Upper lobe of right lung (tissue), 1 donor: ENCODE measurements at places on chromosomes 5 and 9. TPM values are rescaled to one million over a fixed set of nuclear protein-coding genes. Genes with fewer than 3 reads are reported as not detected.
A peak's percentile ranks its signal among the peaks of the same experiment; 100 is the strongest.

DNA sequence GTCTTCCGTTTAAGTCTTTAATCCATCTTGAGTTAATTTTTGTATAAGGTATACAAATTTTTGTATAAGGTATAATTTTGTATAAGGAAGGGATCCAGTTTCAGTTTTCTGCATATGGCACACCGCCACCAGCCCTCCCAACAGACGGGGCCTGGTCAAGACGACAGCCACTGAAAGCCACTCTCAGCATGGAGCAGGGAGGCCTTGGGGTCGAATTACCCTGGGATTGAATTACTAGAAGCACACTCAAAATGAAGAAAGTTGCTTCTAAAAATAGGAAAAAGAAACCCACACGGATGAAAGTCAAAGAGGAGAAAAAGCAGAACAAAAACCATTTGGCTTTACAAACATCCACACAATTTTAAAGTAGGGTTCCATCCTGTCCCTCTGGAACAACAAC is 586.2 kb upstream of the ADAMTS16 start:
- no peak overlapping the region for H3K27ac ChIP-seq
- H3K4me1 ChIP-seq, result no peaks in the 10 kb centered on the region
- no peak overlapping the region for H3K4me3 ChIP-seq
- DNase-seq, result no peak

Gene RBM18
- total RNA-seq, result 17.5 TPM

GRCh38 chr9:120944948-120945347 is 18.4 kb upstream of the TRAF1 start:
- DNase-seq, result no peak
- no peak overlapping the region for H3K27ac ChIP-seq
- no peaks in the 10 kb centered on the region for H3K36me3 ChIP-seq
- peaks cover 38% of the 10 kb centered on the region for H3K4me1 ChIP-seq
- H3K4me3 ChIP-seq, result no peak overlapping the region

DNA sequence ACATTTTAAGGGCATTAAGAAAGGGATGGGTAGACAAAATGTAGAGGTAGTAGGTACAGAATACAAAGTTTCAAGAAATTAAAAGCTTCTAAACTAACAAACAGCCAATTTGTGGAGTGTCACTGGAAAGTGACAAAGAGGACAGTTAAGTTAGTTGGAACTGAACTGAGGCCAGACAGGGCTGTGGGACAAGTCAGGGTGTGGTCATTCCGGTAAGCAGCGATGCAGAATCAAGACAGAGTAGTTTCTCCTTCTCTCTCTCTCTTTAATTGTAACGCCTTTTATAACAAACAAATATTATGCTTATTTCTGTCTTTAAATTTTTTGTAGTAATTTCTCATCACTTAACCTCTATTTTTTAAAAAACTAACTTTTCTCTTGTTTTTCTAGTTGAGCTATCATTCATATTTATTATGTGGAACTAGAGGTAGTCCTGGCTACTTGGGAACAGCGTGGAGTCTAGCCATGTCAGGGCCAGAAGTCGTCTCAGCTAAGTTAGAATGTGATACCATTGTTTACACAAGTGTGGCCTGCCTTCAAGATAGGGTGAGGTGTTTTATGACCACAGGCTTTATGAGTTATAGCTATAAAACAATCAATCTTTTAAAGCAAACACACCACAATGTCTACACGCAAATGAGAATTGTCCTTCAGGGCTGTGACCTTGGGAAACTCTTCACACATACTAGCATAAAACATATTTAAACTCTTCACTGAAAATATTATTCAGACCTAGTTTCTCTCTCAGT is 115.3 kb upstream of the CDKN2B start:
- no peaks in the 10 kb centered on the region for H3K4me1 ChIP-seq
- H3K36me3 ChIP-seq, result no peaks in the 10 kb centered on the region
- no peak overlapping the region for H3K4me3 ChIP-seq
- DNase-seq, result no peak
- no peaks in the 10 kb centered on the region for H3K27me3 ChIP-seq

DNA sequence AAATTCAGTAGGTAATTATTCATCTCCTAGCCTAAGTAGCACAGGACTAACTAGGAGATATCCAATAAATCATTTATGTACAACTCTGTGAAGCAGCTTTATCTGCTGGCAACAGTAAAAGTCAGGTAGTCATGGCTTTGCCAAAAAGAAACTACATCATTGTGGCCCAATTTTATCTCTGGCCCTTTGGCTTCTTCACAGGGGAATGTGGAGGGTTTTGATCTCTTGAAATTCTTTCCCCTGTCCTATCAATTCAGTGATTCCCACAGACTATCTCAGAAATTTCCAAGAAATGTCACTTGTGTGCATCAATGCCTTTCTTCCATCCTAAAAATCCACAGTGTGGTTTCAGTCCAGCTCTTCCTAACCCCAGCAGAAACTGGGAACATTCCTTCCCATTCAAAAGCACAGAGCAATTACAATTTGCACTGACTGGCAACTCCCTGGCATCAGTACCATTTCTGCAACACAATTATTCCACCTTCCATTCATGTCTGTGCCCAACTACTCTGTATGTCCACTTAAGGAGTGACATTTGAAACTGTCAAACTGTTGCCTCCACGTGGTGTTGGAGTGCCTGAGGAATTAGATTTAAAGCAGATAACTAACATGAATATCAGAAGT is 6.6 kb downstream of the CDC14B start:
- peaks cover 5% of the 10 kb centered on the region for H3K27me3 ChIP-seq
- DNase-seq, result no peak
- no peak overlapping the region for H3K4me3 ChIP-seq
- peaks cover under 1% of the 10 kb centered on the region for H3K4me1 ChIP-seq
- no peaks in the 10 kb centered on the region for H3K36me3 ChIP-seq
- H3K27ac ChIP-seq, result no peak overlapping the region

DNA sequence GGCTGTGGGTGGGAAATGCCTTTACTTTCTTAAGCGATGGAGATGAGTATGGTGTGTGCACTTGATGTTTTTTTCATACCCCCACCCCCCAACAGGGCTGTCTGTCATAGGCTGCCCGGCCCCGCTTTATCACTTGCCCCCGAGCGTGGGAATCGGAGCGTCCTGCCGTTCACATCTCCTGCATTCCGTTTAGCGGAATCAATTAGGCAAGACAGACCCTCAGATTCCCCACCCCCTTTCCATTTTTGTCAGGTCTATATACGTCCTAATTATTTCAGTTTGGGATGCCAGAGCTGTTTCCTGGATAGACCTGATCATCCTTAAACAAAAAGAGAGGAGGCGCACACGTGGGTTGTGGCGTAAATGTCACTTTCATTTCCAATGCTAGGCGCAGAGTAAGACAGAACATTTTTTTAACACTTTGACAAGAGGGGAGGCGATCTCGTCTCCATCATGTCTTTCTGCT is 217.2 kb downstream of the MEF2C start:
- H3K4me1 ChIP-seq, result peaks cover 23% of the 10 kb centered on the region
- H3K27ac ChIP-seq, result no peak overlapping the region
- H3K27me3 ChIP-seq, result peaks cover 100% of the 10 kb centered on the region
- H3K36me3 ChIP-seq, result no peaks in the 10 kb centered on the region

DNA sequence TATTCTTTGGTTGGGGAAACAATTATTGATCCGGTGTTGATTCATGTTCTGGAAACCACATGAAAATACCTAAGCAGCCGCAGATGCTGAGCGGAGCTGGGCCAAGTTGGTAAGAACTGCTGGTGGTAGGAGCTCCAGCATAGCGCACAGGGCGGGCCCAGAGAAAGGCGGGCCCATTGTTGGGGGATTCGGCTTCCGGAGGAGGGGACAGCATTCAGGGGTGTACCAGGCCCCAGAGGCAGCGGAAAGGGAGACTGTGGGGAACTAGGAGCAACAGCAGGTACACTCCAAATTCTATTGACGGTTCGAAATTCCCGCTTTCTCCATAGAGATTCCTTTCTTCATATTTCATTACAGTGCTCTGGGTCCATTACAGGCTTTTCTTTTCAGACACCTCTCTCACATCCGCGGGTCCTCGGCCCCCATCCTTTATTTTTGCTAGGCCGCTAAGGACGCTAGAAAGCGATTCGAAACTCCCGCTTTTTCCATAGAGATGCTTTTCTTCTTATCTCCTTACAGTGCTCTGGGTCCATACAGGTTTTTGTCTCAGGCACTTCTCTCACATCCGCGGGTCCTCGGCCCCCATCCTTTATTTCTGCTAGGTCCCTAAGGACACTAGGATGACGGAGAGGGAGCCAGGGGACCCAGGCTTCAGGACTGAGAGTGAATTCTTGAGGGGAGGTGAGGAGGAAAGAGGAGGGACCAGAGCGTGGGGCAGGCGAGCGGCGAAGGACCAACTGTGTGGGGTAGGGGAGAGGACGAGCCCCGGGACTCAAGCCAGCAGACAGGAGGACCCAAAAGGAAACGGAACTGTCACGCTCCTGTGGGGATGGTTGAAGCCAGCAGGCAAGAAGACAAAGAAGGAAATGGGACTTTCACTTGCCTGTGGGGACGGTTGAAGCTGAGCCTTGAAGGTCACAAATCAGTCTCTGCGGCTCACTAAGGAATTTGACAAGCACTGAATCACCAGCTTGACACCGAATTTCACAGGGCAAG is at the start of gene CCDC152:
Gene CCDC152 (plus strand): TSS at position 213 of the 996 bp plus-strand sequence. CDS start 2,304 bp downstream, outside the sequence.
- peak within 1 kb of the TSS; percentile 39 for H3K4me3 ChIP-seq
- H3K36me3 ChIP-seq, result no peaks in the 10 kb centered on the region
- no peaks in the 10 kb centered on the region for H3K4me1 ChIP-seq
- H3K27ac ChIP-seq, result no peak within 1 kb of the TSS
- no peak for DNase-seq

Gene PIK3R1
- total RNA-seq, result 137 TPM

DNA sequence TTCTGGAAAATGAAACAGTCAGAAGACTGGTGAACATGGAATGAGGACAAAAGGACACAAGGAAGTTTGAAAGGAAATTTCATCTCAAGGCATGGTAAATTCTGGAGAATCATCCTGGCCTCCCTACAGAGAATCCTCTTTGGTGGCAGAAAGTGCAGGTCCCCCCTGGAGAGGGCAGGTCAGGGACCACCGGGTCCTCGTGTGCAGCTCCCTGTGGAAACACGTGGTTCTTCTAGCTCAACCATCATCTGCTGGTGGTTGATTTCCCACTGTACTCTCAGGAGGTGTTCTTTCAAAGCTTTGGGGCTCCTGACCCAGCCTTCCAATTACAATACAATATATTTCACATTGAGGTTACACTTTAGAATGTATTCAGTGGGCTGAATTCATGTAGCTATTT is 2.6 kb upstream of the GTF3C5 start:
- H3K27ac ChIP-seq, result no peak overlapping the region
- no peaks in the 10 kb centered on the region for H3K36me3 ChIP-seq
- H3K4me3 ChIP-seq, result no peak overlapping the region
- DNase-seq, result no peak
- no peaks in the 10 kb centered on the region for H3K27me3 ChIP-seq
- H3K4me1 ChIP-seq, result peaks cover 16% of the 10 kb centered on the region

Gene FYB1
- 45.0 TPM for total RNA-seq

DNA sequence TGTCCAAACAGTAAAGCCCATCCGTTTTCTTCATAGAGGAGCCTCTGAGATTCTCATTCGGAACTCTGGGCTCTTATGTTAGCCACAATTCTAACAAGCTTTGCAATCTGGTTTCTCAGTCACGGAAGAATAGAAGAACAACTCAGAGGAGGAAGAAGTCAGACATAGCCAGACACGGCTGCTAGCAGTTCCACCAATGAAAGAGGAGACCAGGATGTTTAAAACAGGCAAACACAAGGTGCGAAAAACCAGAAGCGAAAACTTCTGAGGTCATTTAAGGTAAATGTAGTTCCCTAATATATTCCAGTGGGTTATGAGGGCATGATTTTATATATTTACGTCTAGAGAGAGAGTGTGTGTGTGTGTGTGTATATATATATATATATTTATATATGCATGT is 34.1 kb upstream of the GDNF start:
- no peak overlapping the region for H3K4me3 ChIP-seq
- no peaks in the 10 kb centered on the region for H3K36me3 ChIP-seq
- no peaks in the 10 kb centered on the region for H3K27me3 ChIP-seq
- no peaks in the 10 kb centered on the region for H3K4me1 ChIP-seq

DNA sequence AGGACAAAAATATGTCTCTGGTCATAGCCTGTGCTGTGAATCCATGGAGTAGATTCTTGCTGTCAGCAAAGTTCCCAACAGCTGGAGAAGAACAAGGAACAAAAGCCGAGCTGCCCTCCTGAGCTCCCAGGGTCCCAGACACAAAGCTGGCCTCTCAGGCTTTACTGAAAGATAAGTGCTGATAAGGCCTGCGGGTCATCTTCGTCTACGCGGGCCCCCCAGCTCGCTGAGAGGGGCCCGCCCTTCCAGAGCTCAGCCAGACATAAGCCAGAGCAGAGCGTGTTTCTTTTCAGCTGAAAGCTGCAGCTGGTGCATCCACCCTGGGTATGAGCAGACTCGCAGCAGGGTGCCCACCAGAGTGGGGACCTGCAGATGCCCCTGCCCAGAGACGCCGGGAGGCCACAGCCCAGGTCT is 84.7 kb downstream of the HSD17B3 start:
- H3K36me3 ChIP-seq, result no peaks in the 10 kb centered on the region
- DNase-seq, result no peak
- H3K27me3 ChIP-seq, result peaks cover 6% of the 10 kb centered on the region
- H3K4me3 ChIP-seq, result no peak overlapping the region
- peaks cover 21% of the 10 kb centered on the region for H3K4me1 ChIP-seq
- peak overlapping the region; percentile 49 for H3K27ac ChIP-seq

GRCh38 chr9:37309136-37309535 is 113.4 kb upstream of the GRHPR start:
- H3K36me3 ChIP-seq, result peaks cover 26% of the 10 kb centered on the region

- H3K4me3 ChIP-seq, result no peak overlapping the region
- H3K36me3 ChIP-seq, result no peaks in the 10 kb centered on the region
- H3K4me1 ChIP-seq, result no peaks in the 10 kb centered on the region
- DNase-seq, result no peak
Observed at GRCh38 chr5:94830520-94830919, 212.1 kb downstream of the SLF1 start.

Gene RETREG1
- total RNA-seq, result 22.8 TPM

GRCh38 chr9:76441551-76442322 is 17.2 kb upstream of the GCNT1 start:
- no peaks in the 10 kb centered on the region for H3K36me3 ChIP-seq
- no peak for DNase-seq
- no peaks in the 10 kb centered on the region for H3K4me1 ChIP-seq

Gene CCNJL
- 16.6 TPM for total RNA-seq

- H3K27me3 ChIP-seq, result no peaks in the 10 kb centered on the region
- H3K4me3 ChIP-seq, result no peak overlapping the region
- no peaks in the 10 kb centered on the region for H3K36me3 ChIP-seq
Observed at GRCh38 chr5:139183502-139183901, 14.7 kb downstream of the SIL1 start.

GRCh38 chr5:135545099-135545498 is 9.3 kb upstream of the NEUROG1 start:
- DNase-seq, result no peak
- no peaks in the 10 kb centered on the region for H3K36me3 ChIP-seq
- no peak overlapping the region for H3K27ac ChIP-seq
- peaks cover 16% of the 10 kb centered on the region for H3K4me1 ChIP-seq

Gene PCA3
- total RNA-seq, result not detected

DNA sequence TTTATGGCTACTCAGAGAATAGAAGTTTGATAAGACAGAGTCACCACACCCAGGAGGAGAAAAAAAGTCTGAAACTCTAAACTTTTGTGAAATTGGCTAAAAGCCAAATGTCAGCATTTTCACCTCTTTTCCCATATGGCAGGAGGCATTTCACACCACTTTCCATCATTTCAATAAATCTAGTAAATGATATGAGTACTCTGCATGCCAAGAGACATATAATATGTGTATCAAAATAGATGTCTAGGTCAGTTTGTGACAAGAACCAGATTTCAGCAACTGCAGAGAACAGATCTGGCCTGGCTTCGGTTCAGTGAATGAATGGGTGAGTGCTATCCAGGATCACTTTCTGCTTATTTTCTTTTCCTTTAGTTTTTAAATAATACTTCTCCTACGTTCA is 470.8 kb downstream of the ENC1 start:
- H3K4me3 ChIP-seq, result no peak overlapping the region
- H3K36me3 ChIP-seq, result no peaks in the 10 kb centered on the region
- peaks cover 4% of the 10 kb centered on the region for H3K4me1 ChIP-seq
- H3K27me3 ChIP-seq, result no peaks in the 10 kb centered on the region
- no peak overlapping the region for H3K27ac ChIP-seq

- no peak for DNase-seq
- no peak overlapping the region for H3K4me3 ChIP-seq
- H3K27ac ChIP-seq, result no peak overlapping the region
Observed at GRCh38 chr5:50401336-50401735, 39.8 kb downstream of the EMB start.
